ENCODE measurements at places on chromosomes 1 and 21.

GRCh38 chr21:33537212-33537611 lies 4.7 kb downstream of the GART start:
- DNase-seq, result no peak

DNA sequence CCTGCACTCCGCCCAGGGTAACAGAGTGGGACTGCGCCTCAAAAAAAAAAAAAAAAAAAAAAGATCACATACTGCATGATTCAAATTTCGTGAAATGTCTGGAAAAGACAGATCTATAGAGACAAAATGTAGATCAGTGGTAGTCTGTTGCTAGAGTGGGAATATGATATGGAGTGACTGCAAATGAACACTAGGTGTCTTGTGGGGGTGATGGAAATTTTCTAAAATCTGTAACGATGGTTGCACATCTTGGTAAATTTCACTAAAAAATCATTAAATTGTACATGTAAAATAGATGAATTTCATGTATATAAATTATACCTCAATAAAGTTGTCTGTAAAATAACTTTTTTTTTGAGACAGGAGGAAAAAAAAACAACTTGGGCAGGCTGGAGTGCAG lies 5.5 kb downstream of the AIDA start:
- DNase-seq, result no peak

DNA sequence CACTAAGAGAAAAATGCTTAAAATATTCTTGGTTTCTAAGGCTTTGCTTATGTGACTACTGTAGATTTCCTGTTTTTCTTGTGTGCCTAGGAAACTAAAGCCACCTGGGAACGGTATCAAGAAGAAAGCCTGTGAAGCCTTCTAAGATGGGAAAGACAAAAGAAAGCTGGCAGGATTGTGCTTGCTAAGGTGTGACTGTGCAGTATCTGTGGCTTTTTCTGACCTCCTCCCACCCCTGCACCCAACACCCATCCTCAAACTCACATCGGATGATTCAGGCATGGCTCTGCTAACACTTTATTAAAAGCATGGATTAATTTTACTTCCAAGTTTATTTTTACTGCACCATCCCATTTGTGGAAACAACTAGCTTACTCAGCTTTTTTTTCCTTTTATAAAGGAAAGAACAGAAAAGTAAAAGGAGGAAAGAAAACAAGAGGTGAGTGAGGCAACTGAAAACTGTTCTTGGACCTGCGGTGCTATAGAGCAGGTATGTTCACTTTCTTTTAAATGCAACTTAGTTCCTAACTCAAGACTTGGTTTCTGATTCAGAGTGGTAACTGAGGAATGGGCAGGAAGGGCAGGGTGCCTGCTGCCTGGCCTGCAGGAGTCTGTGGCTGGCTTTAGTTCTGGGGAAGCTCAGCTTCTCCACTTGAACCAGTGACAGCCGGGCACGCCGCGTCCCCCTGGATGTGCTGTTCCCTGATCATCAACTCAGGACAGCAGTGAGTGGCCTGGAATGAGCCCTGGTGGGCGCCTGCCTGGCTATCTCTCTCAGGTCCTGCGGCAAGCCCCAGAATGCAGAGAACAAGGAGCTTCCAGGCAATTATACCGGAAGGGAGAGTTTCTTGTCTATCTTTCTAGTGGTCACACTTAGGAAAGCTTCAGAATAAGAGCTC lies at the start of gene GBP6:
GBP6 (plus strand) TSS at position 422 of the 899 bp plus-strand sequence. CDS start 4,493 bp downstream, outside the sequence.
- DNase-seq, result no peak

- DNase-seq, result no peak
Measured at GRCh38 chr1:236395947-236396664, 2.0 kb downstream of the EDARADD start.

DNA sequence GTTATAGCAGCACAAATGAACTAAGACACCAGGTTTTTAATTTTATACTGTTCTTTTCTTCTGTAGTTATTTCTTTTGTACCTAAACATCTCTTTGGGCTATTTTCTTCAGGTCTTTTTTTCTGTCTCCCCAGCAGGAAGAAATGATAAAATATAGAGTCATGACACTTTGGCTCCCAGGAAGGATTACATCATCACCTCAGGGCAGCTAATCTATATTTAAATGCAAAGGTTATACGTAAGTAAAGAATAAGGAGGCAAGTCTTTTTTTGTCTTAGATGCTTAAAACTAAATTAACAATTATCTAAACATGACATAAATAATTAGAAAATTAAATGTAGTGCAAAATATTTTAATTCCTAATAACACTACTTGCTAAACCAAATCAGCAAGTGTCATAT lies 57.0 kb downstream of the WARS2 start:
- no peak for DNase-seq

DNA sequence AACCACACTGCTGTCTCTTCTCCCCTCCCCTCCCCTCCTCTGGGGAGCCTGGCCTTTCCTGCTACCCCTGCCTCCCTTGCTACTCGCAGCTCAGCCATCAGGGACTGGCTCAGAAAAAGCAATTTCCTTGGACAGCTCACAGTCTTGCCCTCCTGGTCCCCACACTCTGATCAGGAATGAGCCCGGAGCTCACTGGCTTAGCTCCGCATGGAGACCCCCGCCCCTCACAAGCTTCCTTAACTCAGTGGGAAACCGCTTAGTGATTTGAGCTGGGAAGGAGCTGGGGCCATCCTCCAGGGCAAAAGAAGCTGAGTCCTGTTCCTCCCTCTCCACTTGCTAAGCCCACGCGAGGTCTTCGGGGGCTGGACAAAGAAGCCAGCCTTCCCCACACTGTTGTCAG lies 70.3 kb upstream of the ACTL8 start:
- DNase-seq, result no peak

DNA sequence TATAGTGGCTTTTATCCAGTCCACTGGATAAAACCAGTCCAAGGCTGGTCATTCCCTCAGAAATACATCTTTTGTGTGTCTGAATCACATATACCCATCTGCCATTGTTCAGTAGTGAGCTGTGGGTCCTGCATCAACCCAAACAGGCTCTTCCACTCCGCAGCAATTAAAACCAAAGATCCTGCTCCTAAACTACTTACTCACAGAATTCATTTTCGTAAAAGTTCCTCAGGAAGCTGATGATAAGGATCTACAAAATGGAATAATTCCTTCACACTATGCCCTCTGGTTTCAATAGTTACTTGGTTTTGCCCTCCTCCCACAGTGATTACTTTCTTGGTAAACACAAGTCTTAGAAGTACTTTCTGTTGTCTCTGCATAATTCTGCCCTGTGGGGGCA lies 5.1 kb upstream of the MFSD2A start:
- no peak for DNase-seq

DNA sequence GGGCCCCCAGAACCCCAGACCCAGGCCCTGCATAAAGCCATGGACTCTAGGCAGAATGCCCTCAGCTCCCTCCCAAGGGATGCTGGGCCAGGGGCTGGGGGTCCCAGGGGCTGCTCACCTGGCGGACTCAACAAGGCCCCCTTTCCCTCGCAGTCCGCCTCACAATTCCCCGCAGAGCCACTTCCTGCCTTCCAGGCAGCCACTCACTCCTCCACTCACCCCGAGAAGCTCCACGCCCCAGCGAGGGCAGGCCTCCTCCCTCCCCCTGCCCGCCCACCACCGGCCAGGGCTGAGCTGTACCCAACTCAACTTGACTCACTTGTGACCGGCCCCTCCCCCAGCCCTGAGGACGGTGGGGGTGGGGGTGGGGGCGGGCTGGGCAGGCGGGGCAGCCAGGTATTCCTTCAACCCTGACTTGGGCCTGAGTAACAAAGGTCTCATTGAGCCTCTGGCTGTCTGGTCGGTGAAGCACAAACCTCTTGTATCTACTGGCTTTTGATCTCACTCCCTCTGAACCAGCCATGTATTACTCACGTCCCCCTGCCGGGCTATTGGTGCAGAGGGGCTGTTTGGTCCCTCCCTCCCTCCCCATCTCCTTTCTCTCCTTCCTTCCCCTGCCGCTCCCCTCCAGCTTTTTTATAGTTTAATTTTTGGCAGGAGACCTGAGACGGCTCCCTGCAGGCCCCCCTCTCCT lies 5.9 kb downstream of the BLACAT1 start:
- DNase-seq, result peak; percentile 42

DNA sequence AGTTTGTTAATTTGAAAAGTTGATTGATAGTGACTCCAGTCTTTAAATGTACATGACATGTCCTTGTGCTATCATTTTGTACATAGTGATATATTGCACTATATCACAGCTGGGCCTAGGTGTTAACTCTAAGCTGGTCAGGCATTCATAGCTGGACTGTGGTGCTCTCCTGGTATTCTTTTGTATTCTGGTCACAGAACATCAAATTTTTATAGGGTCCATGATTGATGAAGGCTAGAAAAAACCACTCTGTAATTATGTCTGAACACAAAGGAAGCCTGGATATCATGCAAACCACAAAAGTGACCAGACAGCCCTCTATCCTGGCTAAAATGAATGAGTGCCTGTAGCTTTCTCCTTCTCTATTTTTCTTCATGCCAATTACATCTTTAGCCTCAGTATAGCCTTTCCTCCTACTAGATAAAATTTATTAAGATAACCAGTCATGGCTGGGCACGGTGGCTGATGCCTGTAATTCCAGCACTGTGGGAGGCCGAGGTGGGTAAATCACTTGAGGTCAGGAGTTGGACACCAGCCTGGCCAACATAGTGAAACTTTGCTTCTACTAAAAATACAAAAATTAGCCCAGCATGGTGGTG lies 134.9 kb upstream of the B3GALT2 start:
- DNase-seq, result peak; percentile 46

Measured in iris pigment epithelial cell (primary cell).